ENCODE measurements at places on chromosomes 7 and 10.

DNA sequence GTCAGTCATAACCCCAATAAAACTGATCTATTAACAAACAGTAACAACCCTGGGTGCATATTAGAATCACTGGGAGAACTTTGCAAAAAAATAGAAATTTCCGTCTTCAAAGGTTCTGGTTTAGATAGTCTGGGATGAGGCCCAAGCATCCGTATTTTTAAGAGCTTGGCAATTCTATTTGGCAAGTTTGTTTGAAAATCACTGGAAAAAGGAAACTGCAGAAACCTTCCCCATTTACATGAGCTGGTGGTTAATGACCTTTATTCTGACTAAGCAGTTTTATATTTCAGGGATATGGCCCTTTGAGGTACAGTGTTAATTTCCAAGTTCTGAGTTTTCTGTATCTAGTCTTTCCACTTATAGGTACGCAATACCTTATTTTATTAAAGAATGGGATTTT lies 115.8 kb upstream of the PRR15 start:
- DNase-seq = no peak

- no peak for DNase-seq
These were observed 190.0 kb downstream of the PLXNA4 start for GRCh38 chr7:132386201-132386681.

DNA sequence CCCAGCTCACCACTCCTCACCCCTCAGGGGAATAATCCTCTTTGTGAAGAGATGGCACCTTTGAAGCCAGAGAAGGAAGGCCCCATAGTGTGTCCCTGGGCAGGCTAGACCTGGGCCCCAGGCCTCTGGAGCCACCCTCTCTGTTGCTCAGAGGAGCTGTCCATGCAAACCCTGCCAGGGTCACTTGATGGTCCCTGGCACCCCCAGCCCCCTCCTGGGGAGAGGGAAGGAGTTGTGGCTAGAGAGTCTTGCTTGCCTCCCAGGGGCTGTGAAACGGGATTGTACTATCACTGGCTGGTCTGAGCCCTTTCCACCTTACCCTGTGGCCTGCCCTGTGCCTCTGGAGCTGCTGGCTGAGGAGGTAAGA lies 5.8 kb downstream of the GHRHR start:
- DNase-seq = no peak

GRCh38 chr10:69439350-69439739 lies 11.9 kb upstream of the TSPAN15 start:
- DNase-seq = no peak

DNA sequence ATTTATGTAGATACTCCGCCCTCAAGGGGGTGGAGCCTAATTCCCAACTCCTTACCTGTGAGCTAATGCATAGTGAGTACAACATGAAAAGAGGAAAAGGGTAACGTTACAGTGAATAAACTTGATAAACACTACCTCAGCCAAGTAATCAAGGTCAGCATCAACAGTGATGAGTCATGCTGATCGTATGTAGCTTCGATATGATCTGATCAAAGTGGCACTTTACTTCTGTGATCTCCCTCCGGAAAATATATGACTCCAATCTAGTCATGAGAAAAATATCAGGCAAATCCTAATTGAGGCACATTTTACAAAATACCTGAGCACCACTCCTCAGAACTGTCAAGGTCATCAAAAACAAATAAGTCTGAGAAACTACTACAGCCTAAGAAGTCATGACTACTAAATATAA lies 70.4 kb downstream of the VTI1A start:
- DNase-seq = no peak

GRCh38 chr7:101172854-101173751 lies 7.0 kb downstream of the NAT16 start:
- DNase-seq = no peak

- DNase-seq = no peak
These were observed 223.5 kb downstream of the ARHGAP12 start for GRCh38 chr10:31705136-31705535.

GRCh38 chr7:67752227-67752626 lies 755.6 kb downstream of the TYW1 start:
- no peak for DNase-seq

DNA sequence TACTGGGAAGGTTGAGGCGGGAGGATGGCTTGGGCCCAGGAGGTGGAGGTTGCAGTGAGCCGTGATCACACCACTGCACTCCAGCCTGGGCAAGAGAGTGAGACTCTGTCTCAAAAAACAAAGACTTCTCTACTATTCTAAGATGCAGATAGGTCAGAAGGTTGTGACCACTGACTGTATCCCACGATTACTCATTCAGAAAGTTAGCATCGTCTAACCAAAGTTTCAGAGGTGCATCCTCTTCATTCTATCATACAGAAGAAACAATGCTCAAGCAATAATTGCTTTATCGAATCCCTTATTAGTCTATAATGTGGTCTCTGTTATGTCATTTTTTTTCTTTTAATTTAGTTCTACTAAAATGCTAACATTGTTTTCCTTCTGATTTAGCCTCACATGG lies 348.7 kb upstream of the LRGUK start:
- DNase-seq = no peak

- no peak for DNase-seq
These were observed 167.7 kb upstream of the SHH start for GRCh38 chr7:155979994-155980393.

DNA sequence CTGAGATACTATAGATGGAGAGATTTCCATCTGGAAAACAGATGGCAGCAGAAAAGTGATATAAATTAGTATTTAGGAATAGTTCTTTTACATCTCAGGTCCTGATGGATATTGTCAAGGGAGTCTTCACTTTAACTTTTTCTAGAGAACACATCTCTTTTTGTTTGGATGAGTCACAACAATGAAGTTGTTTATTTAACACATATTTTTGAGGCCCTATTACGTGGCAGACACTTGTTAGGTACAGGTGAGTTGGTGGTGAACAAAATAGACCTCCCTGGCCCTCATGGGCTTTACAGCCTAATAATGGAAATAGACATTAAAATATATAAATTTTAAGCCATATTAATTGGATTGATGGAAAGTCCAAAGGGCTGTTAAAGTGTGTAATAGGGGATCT lies 168.3 kb downstream of the VTI1A start:
- DNase-seq = no peak

DNA sequence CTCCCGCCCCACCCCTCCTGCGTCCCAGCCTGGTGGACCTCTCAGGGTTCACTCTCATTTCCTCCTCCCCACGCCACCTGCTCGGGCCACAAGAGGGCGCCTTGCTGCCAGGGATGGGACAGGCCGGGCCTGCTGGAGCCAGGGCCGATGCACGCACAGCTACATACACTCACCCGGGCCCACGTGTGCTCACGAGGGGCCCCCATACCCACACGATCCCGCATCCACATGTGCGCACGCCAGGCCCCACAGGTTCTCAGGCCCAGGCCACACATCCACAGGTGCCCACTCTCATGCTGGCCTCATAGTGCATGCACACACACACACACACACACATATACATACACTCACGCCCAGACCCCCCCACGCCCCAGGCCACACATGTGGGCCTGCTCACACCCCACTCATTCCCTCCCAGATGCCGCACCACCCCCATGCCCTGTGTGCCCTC lies 68.6 kb downstream of the LHPP start:
- peak; percentile 86 for DNase-seq

DNA sequence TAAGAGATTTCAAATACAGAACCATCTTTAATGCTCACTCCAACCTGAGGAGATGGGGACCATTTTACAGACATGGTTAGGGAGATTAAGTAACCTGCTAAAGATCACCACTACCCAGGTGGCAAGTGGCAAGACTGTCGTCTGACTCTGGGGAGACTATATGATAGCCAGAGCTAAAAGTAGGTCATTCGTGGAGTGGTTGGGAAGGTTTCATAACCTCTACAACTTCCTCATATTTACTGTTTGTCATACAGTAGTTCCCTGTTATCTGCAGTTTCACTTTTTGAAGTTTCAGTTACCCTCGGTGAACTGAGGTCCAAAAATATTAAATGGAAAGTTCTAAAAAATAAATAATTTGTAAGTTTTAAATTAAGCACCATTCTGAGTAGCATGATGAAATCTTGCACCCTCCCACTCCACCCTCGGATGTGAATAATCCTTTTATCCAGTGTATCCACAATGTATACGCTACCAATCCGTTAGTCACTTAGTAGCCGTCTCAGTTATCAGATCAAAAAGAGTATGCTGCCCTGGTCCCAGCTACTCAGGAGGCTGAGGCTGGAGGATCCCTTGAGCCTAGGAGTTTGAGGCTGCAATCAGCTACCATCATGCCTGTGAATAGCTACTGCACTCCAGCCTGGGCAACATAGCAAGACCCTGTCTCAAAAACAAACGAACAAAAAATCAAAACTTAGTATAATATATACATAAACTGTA lies 14.9 kb upstream of the LGI1 start:
- DNase-seq = no peak

- DNase-seq = no peak
These were observed 87.8 kb upstream of the RHEB start for GRCh38 chr7:151607464-151607867.

DNA sequence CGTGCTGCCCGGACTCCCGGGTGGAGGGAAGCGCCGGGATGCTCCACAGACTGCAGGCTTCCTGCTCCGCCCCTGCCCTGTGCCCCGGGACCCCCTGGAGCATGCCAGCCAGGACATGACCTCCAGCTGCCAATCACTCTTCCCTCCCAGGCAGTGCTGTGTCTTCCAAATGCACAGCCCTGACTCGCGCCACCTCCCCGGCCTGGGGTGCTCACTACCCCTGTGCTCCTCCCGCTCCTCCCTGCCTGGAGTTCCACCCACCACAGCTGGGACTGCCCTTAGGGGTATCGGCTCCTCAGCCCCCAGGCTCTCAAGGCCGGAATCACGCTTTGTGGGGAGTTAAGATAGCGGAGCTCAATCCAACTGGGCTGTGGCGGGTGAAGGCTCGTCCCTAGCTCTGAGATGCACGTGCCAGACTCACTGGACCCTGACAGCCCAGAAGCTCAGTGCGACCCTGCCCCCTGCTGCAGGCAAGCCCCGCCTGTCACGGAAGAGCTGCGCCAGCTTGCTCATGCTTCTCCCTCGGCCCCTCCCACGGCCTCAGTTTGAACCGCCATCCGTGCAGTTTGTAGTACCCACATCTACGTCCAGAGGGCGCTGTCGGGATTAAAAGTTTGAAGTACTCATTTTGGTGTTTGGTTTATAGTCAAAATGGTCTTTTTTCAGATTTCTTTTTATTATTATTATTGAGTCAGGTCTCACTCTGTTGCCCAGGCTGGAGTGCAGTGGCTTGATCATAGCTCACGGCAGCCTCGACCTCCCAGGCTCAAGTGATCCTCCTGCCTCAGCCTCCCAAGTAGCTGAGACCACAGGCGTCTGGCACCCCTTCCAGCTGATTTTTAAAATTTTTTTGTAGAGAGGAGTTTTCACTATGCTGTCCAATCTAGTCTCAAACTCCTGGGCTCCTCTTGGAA lies 142.5 kb upstream of the TCERG1L start:
- DNase-seq = peak; percentile 82

DNA sequence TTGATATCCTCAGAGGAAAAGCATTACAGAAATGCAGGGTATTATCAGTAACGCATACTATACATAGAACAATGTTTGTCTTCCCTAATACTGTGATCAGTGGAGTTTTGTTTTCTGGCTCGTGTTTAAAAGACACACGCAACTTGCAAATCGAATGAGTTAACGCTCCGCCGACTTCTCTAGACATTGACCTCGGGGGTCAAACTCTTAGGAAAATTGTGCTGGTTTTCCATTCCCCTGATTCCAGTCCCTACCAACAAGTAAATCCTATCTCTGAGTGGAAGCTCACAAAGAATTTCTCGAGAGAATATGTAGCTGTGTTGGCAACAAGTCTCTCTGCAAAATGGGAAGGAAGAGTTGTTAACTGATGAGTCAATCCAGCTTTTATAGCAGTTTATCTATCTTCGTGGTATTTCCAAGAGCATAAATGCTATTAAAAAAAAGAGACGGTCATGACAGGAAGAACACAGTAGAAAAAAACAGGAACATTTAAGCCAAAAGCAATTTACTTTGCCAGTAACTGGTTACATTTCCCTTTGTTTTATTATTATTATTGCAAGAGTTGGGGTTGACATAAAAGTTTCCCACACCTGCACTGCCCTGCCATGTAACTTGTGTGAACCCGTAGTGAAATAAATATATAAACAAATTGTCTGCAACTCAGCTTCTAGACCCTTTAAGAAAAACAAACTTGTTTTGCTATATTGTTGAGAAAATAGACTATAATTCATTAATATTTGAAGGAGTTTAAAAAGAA lies 144.4 kb downstream of the ARID5B start:
- no peak for DNase-seq

DNA sequence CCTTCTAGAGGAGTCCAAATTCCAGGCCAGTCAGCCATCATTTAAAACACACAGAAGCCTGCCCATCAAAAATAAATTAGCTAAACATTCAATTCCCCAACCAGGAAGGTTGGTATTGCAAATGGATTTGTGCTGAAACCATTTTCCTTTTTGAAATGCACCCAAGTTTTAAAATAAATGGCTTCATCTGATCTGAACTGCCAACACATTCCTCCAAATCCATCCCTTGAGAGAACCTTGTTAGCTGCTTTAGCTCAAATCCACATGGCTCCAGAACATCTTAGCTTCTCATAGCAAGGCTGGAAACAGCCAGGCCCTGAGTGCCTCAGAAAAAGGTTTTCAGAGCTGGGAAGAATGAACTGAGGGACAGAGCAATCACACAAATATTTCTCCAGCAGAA lies 306.3 kb downstream of the FZD1 start:
- no peak for DNase-seq

- DNase-seq = no peak
These were observed 12.1 kb upstream of the LRGUK start for GRCh38 chr7:134114992-134115391.

- DNase-seq = no peak
These were observed 37.2 kb downstream of the IKZF1 start for GRCh38 chr7:50341724-50342123.

DNA sequence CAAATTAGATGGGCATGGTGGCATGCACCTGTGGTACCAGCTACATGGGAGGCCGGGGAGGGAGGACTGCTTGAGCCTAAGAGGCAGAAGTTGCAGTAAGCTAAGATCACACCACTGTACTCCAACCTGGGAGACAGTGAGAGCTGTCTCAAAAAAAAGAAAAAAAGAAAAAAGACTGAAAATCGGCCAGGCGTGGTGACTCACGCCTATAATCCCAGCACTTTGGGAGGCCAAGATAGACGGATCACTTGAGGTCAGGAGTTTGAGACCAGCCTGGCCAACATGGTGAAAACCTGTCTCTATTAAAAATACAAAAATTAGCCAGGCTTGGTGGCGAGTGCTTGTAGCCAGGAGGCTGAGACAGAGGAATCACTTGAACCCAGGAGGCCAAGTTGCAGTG lies 11.9 kb downstream of the RNF216 start:
- no peak for DNase-seq

- DNase-seq = no peak
These were observed 76.9 kb downstream of the MAPK8 start for GRCh38 chr10:48383393-48383792.

Measured in stimulated activated CD4-positive, alpha-beta T cell treated with anti-CD3 and anti-CD28 coated beads, Interleukin-1b, Interleukin-23, amount 100 ng/mL, for 48 hours (primary cell).